ENCODE measurements at places on chromosomes 6 and 20.
A peak's percentile ranks its signal among the peaks of the same experiment; 100 is the strongest.

DNA sequence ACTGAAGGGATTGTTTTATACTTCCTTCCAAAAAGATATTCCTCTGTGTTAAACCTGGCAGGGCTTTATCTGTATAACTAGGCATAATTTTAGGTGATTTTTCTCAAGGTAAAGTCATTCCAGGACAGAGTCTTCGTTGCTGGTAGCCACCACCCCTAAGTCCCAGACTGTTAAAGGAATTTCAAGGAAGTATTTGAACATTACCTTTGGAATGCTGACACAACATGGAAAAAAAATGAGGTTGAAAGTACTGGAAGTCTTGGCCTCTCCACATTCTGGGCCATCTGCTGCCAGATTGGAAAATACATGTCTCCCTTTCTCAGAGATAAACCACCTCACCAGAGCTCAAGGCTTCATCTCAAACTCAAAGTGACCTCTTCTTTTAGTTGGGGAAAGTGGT is 27.0 kb upstream of the ETV7 start:
- DNase-seq, result no peak

DNA sequence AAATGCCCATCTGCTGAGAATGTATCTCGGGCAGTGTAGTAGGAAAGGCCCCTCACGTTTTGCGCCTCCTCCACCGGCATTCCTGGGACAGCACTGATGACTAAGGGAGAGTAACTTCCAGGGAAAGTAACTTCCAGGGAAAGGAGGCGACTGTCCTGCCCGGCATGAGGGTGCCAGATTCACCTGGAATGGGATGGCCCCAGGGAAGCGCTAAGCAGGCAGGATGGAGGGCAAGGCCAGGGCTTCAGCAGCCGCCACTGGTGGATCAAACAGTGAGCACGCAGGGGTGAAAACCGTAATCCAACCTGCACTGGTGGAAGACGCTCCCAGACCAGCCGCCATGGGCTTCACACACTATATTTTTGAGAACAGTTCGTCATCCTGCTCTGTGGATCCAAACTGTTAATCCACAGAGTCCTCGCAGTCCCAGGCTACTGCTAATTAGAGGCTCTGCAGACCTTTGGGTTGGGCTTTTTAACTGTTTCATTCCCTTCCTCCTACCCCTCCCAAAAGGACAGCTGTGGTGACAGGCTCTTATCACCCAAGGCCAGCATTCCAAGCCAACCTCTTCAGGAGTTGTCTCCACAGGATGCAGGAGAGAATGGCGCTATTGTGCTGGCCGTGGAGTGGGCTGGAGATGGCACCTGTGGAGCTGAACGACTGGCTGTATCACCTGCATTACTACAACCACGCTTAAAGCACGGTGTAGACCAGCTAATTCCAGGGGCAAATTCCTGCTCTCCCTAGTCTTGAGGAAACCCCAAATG is 178.9 kb downstream of the DLL1 start:
- no peak for DNase-seq

- no peak for DNase-seq
Observed at GRCh38 chr6:139285590-139285989, 6.2 kb downstream of the TXLNB start.

DNA sequence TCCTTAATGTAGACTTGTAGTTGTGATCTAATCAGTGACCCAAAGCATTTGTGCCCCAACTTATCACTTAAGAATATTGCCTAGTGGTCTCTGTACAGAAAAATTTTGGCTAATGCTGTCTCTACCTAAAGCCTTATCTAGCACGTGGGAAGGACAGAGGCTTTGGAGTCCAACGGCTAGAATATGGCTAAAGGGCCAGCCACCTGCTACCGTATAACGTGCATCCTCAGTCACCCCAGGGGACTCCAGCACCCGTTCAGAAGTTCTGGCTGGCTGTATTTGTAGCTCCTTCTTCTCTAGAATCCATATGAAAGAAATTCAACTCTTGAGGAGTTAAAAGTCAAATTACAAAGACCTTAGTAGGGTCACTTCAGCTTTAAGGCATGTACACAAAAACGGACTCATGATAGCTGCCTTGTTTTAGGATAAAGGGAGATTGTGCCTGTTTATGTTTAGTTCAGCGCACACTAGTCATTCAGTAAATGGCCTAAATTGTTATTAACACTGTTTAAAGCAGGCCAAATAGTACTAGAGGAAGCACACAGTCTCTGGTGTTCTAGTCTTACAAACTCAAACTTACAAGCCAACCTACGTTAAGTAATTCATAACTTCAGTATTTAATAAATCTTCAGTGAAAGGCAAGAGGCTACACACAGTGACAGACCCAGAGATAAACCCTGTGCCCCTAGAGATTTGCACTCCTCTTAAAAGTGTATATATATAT is 407.5 kb upstream of the PLCB4 start:
- DNase-seq, result peak; percentile 25

DNA sequence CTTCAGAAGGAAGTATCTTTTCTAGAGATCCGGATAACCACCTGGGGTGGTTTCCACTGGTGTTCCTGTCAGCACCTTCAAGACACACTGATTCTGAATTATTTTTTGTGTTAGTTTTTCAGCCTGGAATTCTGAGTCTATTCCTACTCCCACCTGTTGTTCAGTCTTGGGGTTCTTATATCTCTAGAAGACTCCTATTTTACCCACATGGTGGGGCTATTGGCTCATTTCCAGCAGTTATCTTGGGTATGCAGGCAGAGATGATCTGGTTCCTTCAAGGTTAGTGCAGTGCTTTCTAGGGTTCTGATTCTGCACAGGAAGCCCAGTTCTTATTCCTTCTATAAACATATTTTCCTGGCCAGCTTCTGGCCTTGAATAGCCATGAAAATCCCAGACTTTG is 175.6 kb upstream of the PDE7B start:
- peak; percentile 38 for DNase-seq

DNA sequence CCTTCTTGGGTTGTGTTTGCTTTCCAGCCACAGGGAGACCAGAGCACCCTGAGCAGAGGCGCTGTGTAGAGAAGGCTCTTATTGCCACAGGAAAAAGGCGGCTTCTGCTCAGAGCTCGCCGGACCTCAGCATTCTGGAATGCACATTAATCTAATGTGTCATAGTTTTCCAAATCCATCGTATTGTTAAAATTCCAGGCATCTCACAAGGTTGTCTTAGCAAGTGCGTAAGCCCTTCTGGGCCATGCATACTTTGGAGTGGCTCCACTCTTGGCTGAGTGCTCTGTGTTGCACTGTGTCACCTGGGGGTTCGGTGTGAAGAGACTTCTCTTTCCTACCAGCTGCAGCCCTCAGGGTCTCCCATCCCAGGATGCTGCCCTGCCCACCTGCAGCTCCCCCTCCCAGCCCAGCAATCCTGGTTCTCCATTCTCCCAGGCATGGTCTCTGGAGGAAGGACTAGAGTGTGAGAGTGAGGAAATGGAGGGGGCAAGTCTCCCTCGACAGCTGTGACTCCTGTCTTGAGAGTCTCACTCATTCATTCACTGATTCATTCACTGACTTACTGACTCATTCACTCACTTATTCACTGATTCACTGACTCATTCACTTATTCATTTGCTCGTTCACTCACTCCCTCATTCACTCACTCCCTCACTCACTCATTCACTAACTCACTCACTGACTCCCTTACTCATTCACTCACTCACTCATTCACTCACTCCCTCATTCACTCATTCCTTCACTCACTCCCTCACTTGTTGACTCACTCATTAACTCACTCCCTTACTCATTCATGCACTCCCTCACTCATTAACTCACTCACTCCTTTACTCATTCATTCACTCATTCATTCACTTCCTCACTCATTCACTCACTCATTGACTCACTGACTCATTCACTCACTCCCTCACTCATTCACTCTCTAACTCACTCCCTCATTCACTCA is 83.7 kb upstream of the MPC1 start:
- no peak for DNase-seq

DNA sequence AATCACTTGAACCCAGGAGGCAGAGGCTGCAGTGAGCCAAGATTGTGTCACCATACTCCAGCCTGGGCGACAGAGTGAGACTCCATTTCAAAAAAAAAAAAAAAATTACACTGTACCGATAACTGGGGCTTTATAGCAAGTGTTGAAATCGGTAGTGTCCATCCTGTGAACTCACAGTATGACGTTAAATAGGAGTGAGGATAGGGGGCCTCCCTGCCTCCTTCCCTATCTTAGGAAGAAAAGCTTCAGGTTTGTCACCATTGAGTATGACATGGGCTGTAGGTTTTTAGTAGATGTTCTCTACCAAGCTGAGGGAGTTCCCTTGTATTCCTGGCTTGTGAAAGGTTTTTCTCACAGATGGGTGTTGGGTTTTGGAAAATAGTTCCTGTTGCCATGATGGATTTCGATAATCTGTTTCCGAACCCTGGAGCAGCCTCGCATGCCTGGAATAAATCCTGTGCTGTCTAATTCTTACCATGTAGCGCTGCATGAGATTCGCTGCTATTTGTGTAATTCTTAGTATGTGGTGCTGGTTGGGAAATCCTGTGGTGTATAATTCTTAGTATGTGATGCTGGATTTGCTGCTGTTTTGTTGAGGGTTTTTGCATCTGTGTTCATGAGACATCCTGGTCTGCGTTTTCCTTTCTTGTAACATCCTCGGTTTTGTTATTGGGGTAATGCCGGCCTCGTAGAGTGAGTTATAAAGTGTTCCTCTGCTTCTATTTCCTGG is 23.6 kb downstream of the NTSR1 start:
- DNase-seq, result no peak

DNA sequence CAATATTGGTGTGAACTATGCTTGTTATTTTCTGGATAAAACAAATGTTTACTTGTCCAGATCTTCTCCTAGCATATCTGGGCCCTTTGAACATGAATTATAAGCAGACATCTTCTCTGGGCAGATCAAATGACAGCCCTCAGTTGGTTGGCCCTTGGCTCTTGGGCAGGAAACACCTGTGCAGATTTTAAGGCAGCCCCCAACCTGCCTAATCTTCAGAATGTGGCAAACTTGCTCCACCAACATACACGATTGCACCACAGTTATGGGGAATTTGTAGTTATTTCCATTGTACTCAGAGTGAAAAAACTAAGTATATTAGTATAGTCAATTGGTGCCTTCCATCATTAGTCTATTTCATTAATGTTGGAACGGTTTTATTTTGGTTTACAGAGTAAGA is 94.9 kb upstream of the KCNK16 start:
- no peak for DNase-seq

DNA sequence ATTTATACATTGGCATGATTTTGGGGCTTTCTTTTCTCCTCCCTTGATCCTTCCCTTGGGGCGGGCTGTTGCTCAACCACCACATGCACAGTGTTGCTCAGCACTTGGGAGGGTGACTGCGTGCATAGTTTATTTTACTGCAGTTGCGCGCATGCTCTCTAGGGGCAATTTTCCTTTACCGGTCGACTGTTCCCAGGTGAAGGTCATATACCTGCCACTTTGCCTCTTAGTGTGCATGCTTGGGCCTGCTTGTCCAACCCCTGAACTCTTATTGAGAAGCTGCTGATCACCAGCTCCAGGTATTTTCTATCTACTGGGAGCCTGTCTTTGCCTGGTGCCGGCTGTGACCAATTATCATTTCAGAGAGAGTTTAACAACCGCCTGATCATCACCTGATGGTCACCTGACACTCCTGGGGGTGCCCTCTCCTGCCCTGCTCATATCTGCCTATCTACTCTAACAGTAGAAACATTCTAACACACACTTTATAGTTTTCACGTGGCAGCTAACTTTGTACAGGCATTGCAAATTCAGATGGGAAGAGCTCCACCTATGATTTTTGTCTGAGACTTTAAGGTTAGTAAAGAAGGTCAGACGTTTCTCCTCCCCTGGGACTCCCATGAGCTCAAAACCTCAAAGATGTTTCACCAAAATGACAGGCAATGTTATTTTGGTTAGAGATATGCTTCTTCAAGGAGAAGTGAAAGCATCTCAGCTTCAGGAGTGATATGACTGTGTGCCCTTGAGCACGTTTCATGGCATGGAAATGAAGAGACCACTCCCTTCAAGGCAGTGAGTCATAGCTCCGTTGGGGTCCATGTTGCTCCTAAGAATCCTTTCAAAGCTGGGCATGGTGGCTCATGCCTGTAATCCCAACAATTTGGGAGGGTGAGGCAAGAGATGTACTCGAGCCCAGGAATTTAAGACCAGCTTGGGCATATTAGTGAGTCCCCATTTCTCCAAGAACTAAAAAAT is 227.5 kb upstream of the MYLIP start:
- DNase-seq, result peak; percentile 49

- no peak for DNase-seq
Observed at GRCh38 chr6:113317891-113318574, 539.1 kb upstream of the MARCKS start.

GRCh38 chr6:38973178-38974057 is 75.2 kb upstream of the GLP1R start:
- peak; percentile 57 for DNase-seq

DNA sequence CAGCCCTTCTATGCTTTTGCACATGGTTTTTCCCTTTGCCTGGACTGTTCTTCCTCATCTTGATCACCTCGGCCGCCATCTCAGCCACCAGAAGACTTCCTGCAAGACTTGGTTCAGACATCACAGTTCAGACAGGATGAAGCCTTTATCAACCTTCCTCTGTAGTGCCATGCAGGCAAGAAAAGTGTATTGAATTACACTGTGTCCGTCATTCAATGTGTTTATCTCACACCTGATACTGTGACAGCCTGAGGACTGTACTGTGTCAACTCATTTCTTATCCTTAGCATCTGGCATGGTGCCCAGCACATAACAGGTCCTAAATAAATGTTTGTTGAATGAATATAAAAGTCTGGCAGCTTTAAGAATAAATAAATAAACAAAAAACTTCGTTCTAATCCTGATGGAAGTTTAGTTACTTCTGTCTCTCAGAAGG is 133.3 kb upstream of the MAN1A1 start:
- DNase-seq, result no peak

GRCh38 chr6:68728159-68728979 is 93.3 kb downstream of the ADGRB3 start:
- no peak for DNase-seq

DNA sequence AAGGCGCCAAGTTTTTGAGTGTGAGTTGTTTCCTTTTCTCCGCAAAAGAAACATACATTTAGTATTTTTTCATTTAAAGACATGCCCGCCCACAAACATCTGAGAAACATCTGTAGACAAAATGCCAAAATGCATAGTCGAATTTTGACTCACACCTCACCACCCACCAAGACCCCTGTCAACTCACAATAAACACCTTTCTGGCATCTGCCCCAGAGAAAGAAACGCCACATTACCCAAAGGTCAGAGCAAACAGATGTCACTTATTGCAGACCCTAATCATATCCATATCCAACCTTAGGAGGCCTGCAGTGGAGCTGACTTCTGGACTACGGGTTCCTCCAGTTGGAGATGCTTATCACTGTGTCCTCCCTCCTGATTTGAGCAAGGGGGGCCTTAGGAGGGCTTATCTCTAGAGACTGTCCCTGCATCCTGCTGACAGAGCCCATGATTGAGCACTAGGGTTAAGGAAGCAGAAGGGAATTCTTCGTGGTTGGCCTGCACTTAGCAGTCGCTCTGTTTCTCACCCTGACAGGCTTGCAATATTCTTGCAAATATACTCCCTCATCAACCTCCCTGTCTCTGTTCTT is 90.5 kb upstream of the TBX18 start:
- DNase-seq, result no peak

GRCh38 chr20:34426026-34426425 is 63.0 kb downstream of the ITCH start:
- no peak for DNase-seq

GRCh38 chr6:30238178-30238795 is 25.1 kb upstream of the TRIM26 start:
- DNase-seq, result no peak

GRCh38 chr20:37541326-37541725 is 13.7 kb upstream of the BLCAP start:
- no peak for DNase-seq
